Stimulated activated CD8-positive, alpha-beta memory T cell treated with anti-CD3 and anti-CD28 coated beads, Interleukin-15, amount 100 ng/mL, for 48 hours (primary cell): ENCODE measurements at places on chromosomes 13 and 19.

DNA sequence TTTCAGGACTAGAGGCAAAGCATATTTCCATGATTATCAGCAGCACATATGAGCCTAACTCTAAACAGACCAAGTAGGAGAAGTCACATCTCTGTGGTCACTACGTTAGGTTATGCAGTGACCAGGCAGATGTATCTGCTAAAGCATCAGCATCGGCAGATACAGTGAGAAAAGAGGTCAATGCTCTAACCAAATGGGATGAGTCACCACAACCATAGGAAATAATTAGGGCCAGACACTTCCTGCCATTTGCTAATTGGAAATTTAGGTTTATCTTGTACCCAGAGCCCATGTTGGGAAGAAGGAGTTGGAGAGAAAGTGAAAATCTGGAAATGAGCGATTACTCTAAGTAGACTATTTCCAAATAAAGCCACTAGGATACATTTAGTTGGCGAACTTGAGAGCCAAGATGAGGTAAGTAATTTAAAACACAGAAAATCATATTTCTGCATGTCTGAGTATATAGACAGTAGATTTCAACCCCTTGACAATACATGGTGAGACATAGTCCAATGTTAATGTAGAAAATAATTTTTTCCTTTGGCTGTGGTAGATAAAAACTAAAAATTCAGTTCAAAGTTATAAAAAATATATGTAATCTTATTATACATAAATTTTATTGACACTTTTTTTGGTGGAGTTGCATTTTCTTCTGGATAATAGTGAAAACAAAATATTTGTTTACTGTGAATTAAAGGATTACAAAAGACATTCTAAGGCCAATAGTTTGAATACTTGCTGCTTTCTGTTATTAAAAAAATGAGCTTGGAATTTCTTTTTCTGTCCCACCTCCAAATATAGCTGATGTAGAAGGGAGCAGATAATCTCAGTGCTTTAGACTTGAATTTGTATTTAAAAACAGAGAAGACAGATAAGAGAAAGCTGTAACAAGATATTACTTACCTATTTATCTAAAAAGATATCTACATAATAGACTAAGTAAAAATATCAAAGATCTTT lies 104.4 kb upstream of the CSNK1A1L start:
- DNase-seq, result no peak

- no peak for DNase-seq
Observed at GRCh38 chr13:51412431-51412830, 40.4 kb downstream of the INTS6 start.

- no peak for DNase-seq
Observed at GRCh38 chr13:40391788-40392187, 274.7 kb downstream of the FOXO1 start.

GRCh38 chr13:24146961-24147569 lies 13.5 kb upstream of the SPATA13 start:
- no peak for DNase-seq

DNA sequence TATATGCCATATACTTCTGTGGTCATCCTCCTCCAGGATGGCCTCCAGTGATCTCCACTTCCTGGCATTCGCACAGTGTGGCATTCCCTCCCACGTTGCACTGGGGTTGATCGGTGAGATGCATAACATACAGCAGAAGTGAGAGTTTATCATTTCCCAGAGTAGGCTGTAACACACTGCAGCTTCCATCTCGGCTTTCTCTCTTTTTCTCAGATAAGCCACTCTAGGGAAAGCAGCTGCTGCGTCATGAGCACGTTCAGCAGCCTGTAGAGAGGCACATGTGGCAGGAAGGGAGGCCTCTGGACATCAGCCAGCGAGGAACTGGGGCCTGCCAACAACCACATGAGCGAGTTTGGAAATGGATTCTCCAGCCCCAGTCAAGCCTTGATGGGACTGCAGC lies 807.1 kb downstream of the DIAPH3 start:
- no peak for DNase-seq

DNA sequence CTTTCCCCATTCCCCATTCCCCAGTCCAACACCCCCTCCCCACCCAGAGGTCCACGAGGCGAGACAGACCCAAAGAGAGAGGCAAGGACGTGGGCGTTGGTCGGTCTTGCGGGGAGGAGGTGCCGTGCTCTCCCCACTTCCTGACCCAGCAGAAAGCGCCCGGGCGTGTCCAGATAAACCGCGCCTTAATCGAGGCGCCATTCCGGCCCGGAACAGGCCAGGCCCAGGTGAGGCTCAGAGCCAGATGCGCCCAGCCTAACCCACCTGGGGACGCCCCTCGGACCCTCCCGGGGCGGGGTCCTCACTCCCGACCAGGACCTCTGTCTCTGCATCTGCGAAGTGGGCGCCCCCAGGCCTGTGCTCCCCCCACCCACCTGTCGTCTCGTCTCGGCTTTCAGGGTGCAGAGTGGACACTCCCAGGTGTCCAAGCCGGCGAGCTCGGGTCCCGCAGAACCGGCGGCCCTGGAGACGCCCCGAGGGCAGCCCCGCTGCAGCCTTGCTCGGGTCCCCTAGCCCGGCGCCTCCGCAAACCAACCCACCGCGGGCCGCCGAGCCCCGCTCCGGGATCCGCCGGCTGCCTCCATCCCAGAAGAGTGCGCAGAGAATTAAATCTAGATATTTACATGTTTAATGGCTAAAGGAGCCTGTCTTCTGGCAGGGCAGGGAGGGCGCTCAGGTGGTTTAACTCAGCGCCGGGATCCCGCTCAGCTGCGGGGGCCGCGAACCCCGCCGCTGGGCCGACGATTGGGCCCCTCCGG lies 5.0 kb upstream of the ONECUT3 start:
- no peak for DNase-seq

- DNase-seq, result no peak
Observed at GRCh38 chr19:7926727-7927604, 1.0 kb upstream of the CTXN1 start.

- DNase-seq, result no peak
Observed at GRCh38 chr19:41064974-41065569, 23.2 kb upstream of the CYP2A13 start.

- no peak for DNase-seq
Observed at GRCh38 chr19:16585808-16586476, 13.7 kb upstream of the SLC35E1 start.
